HFFc6 (cell line): ENCODE measurements at places on chromosomes 13 and 19. TPM values are rescaled to one million over a fixed set of nuclear protein-coding genes. Genes with fewer than 3 reads are reported as not detected.

Gene ZNF836
- 4.6 to 7.0 TPM (median 5.7 TPM) in 3 replicates for total RNA-seq

Gene ZNF737
- total RNA-seq, result 1.3 to 2.2 TPM (median 1.9 TPM) in 3 replicates

Gene YIPF2
- total RNA-seq, result 81.8 to 105 TPM (median 92.8 TPM) in 3 replicates

Gene TRAPPC6A
- 4.9 to 9.8 TPM (median 4.9 TPM) in 3 replicates for total RNA-seq

Gene ZNF709
- 1.3 to 2.6 TPM (median 1.4 TPM) in 3 replicates for total RNA-seq

Gene ACP5
- 1.2 to 2.6 TPM (median 2.4 TPM) in 3 replicates for total RNA-seq

Gene KLK4
- total RNA-seq, result not detected in 3 replicates

Gene ZNF358
- 32.6 to 36.7 TPM (median 34.8 TPM) in 3 replicates for total RNA-seq

Gene FOSB
- total RNA-seq, result 41.5 and 63.9 TPM in 2 replicates

Gene OR7A5
- total RNA-seq, result not detected in 3 replicates

Gene FCAR
- not detected in 3 replicates for total RNA-seq

Gene ZSCAN22
- total RNA-seq, result 2.2 and 2.5 TPM in 2 replicates

Gene ZNF625
- total RNA-seq, result 4.2 to 8.4 TPM (median 7.7 TPM) in 3 replicates

Gene EGLN2
- total RNA-seq, result 59.3 and 72.0 TPM in 2 replicates
